ENCODE measurements at places on chromosomes 1 and 21.

- DNase-seq, result no peak
Observed at GRCh38 chr1:171816300-171816901, 24.9 kb upstream of the DNM3 start.

DNA sequence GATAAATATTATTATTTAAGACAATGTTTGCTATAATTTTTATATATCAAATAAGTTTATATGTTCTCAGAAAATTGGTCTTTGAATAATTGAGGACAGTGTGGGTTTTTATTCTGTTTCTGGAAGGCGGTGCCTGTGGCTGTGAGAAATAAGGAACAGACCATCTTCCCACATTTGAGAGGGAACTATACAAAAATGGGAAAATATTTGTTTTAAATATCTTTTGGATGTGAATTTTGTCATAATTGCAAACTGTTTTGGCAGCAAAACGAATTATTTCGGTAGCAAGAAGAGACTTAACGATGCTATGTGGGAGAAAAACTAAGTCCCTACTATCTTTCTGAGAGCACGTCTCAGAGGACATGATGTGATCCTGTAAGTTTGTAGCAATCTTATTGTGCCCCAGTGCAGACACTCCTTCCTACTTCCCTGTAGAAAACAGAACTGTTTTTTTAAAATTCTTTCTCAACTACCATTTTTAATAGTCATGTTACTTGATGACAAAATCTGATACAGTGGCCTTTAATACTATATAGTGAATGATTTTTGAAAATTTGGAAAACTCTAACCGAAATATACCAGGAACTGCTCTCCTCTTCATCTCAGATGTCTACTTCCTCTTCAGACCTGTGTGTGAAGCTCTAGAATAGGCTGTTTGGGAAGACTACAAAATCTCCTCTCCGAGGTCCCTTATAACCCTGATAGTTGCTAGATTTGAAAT, 25.4 kb downstream of the PTPRC start:
- DNase-seq, result no peak

- peak; percentile 58 for DNase-seq
Observed at GRCh38 chr1:237799762-237800474, 90.8 kb downstream of the ZP4 start.

DNA sequence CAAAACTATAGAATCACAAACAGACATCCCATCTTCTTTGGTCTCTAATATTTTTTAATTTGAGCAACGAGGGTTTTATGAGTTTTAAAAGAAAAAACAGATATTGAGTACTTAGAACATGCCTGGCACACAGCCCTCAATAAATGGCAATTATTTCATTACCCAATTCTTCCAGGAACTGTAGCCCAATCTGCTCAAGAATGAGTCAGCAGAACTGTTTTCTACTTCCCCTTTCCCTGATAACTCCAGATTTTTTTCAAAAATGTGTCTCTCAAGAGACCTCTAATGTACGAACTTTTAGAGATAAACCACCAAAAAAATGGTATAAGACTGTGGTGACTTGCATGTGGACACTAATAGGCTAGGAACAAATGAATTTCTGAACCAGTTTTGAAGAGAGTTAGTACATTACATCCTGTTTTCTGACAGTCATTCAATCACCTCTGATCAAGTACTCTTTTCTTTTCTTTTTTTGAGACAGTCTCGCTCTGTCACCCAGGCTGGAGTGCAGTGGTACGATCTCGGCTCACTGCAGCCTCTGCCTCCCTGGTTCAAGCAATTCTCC, 11.5 kb downstream of the ABL2 start:
- DNase-seq, result no peak

DNA sequence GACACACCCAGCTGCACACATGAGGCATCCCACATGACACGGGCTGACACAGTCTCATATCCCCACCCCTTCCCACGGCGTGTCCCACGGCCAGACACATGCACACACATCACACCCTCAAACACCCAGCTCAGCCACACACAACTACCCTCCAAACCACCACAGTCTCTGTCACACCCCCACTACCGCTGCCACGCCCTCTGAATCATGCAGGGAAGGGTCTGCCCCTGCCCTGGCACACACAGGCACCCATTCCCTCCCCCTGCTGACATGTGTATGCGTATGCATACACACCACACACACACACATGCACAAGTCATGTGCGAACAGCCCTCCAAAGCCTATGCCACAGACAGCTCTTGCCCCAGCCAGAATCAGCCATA, 22.6 kb downstream of the PODN start:
- no peak for DNase-seq
